ENCODE measurements at places on chromosomes 16 and 17.

DNA sequence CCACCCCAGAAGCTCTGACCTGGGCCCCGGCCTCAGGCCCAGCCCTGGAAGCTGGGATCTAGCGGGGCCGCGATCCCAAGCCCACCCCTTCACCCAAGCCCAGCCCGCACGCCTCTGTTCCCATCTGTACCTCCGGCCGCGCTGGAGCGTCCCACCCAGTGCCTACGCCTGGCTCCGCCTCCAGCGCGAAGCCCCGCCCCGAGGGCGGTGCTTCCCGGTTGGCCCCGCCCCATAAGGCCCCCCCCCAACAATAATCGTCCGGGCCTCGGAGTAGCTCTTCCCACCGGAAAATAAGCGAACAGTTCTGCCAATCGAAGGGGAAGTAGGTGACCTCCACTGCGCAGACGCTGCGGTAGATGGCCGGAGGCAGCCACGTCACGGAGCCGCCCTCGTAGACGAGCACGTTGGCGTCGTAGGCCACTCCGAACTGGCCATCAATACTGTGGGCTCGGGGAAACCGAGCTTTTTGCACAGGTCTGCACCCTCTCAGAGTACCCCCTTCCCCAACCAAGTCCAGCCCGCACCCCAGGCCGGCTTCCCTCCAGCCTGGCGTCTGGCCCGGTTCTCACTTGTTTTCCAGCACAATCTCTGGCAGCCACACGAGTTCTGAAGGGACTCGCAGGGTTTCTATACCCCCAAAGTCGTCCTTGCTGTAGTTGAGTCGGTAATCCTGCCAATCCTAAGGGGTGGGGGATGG lies 1.1 kb downstream of the CHRNE start:
- no peak for DNase-seq
- no peaks in the 10 kb centered on the region for H3K27me3 ChIP-seq
- peak overlapping the region; percentile 81 for H3K4me3 ChIP-seq
- H3K4me1 ChIP-seq = peaks cover 52% of the 10 kb centered on the region

GRCh38 chr17:75147878-75148546 lies 6.3 kb downstream of the JPT1 start:
- H3K4me3 ChIP-seq = no peak overlapping the region
- peaks cover 16% of the 10 kb centered on the region for H3K4me1 ChIP-seq

DNA sequence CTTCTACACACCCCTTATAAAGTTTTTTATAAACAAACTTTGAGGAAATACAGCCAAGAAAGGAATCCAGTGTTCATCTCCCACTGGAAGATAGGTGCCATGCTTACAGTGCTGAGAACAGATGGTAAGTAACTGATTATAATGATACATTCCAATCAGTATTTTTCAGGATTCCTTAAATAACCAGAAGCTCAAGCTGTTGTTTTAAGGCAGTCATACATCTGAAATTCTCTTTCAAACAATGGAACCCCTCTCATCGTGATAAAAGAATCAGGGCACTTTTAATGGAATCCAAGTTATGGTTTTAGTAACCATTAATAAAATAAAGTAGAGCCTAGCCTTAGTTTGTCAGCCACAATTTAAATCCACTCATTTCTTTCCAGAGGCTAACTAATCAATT lies 56.1 kb upstream of the STAC2 start:
- H3K27me3 ChIP-seq = no peaks in the 10 kb centered on the region
- no peaks in the 10 kb centered on the region for H3K4me1 ChIP-seq
- no peak for DNase-seq
- no peak overlapping the region for H3K27ac ChIP-seq

GRCh38 chr16:77721752-77722308 lies 484 bp upstream of the NUDT7 start:
- H3K4me3 ChIP-seq = peak overlapping the region; percentile 95
- no peak overlapping the region for H3K27ac ChIP-seq
- no peak for DNase-seq
- no peaks in the 10 kb centered on the region for H3K27me3 ChIP-seq
- H3K4me1 ChIP-seq = peaks cover 19% of the 10 kb centered on the region
- no peaks in the 10 kb centered on the region for H3K36me3 ChIP-seq

- no peak for DNase-seq
- no peaks in the 10 kb centered on the region for H3K36me3 ChIP-seq
- no peaks in the 10 kb centered on the region for H3K4me1 ChIP-seq
- H3K27ac ChIP-seq = no peak overlapping the region
Measured at GRCh38 chr16:74034862-74035261, 261.8 kb upstream of the PSMD7 start.

Data from CD4-positive, alpha-beta T cell (primary cell).